ENCODE measurements at places on chromosomes 6 and 20.

- DNase-seq: no peak
Observed at GRCh38 chr6:20427856-20428255, 26.2 kb downstream of the E2F3 start.

DNA sequence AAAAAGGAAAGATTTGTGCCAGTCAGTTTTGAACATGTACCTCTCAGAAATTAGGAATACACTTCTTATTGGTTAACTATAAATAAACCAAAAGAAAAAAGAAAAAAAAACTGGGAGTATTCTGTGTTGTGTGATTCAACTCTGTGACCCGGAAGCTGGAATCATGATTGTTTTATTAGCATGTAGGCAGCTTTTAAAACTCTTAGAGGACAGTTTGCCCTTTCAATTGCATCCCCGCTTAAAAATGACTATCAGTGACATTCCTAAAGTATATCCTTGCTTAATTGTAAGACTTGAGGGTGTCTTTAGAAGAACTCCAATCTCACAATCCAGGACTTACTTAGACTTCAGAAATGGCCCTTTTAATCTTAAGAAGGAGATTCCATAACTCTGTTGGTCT, 29.1 kb upstream of the TENT5A start:
- DNase-seq: no peak

DNA sequence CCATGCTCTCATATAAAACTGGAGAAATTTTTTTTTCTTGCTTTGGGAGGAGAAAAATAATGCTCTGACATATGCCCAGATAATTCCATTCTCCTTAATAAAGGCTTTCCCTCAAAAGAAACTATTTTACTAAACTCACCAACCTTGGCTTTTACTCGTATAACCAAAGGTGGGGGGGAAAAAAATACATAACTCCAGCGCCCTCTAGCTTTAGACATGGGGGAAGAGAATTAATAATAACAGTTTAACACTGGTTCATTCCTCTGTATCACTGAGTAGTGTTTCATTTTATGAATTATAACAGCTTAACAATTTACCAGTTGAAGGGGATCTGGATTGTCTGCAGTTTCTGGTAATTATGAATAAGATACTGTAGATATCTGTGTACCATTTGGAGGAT, 1226.1 kb downstream of the GRIK2 start:
- DNase-seq: no peak

GRCh38 chr6:18213439-18213838, 50.9 kb downstream of the DEK start:
- no peak for DNase-seq

- DNase-seq: no peak
Observed at GRCh38 chr6:125834348-125834747, 43.6 kb downstream of the NCOA7 start.

- DNase-seq: no peak
Observed at GRCh38 chr6:68328156-68328555, 306.9 kb upstream of the ADGRB3 start.

DNA sequence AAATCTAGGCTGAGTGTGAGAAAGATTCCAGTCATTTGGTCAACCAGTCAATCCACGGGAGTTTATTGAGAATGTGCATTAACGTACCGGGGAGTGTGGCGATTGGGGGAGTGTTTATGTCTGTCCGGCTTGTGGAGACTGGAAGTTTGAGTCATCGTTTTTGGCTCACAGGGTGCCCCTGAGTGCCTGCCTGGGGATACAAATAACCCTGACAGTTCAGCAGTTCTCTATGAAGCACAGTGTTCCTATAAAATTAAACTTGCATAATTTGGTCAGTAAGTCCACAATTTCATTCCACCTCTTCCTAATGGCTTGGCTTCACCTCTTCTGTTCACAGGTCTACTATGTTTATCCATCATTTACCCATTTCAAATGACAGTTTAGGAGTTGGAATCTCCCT, 72.6 kb upstream of the PLEKHG1 start:
- no peak for DNase-seq

GRCh38 chr6:168403370-168404005, 37.5 kb upstream of the SMOC2 start:
- no peak for DNase-seq

DNA sequence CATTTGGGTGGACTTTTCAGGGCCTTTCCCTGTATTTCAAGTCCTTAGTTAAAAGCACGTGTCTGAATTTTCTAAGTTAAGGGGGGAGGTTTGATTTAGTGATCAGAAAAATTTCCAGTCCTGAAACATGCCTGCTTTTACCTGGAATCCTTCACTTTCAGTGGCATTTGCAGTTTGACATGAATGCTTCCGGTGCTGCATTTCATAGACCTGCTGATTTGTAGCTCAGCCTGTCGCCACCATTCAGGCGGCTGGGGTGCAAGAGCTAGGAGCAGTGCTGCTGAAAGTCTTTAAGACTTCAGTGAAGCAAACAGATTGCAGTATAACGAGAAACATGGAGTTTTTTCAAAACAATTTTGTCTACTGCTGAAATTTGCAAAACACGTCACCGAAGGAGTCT, 14.0 kb downstream of the RPS6KA2 start:
- no peak for DNase-seq

GRCh38 chr6:315921-316752, 23.9 kb downstream of the DUSP22 start:
- no peak for DNase-seq

GRCh38 chr6:2765896-2766766, 938 bp downstream of the WRNIP1 start:
- DNase-seq: peak; percentile 74

DNA sequence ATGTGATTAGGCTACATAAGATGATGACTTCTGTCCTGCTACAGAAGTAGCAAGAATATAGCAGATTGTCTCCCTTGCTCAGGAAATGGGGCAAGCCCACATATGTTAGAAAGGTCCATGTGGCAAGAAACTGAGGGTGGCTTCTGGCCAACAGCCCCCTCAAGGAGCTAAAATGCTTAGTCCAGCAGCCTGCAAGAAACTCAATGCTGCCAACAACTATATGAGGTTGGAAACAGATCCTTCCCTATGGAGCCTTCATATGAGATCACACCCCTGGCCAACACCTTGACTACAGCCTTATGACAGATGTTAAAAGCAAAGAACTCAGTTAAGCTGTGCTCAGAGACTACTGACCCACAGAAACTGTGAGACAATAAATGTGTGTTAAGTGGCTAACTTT, 22.1 kb downstream of the PTPRT start:
- no peak for DNase-seq

- DNase-seq: no peak
Observed at GRCh38 chr6:32954267-32954666, 1.4 kb upstream of the HLA-DMA start.

GRCh38 chr6:20665290-20665689, 131.0 kb downstream of the CDKAL1 start:
- DNase-seq: no peak

- DNase-seq: no peak
Observed at GRCh38 chr6:73704260-73704659, 8.3 kb downstream of the CD109 start.

- no peak for DNase-seq
Observed at GRCh38 chr6:151481786-151482185, 12.0 kb upstream of the CCDC170 start.

- no peak for DNase-seq
Observed at GRCh38 chr6:1589208-1589607, 20.5 kb upstream of the FOXC1 start.

- peak; percentile 9 for DNase-seq
Observed at GRCh38 chr6:170032706-170033309, 258.1 kb downstream of the DLL1 start.
